CD8-positive, alpha-beta memory T cell (primary cell): ENCODE measurements at places on chromosomes 16 and 17.

- DNase-seq: no peak
Observed at GRCh38 chr17:52420555-52421078, 262.1 kb upstream of the CA10 start.

- no peak for DNase-seq
Observed at GRCh38 chr17:60455378-60455777, 33.1 kb downstream of the CHCT1 start.

GRCh38 chr17:64393000-64393402, 2.3 kb upstream of the PECAM1 start:
- peak; percentile 24 for DNase-seq

DNA sequence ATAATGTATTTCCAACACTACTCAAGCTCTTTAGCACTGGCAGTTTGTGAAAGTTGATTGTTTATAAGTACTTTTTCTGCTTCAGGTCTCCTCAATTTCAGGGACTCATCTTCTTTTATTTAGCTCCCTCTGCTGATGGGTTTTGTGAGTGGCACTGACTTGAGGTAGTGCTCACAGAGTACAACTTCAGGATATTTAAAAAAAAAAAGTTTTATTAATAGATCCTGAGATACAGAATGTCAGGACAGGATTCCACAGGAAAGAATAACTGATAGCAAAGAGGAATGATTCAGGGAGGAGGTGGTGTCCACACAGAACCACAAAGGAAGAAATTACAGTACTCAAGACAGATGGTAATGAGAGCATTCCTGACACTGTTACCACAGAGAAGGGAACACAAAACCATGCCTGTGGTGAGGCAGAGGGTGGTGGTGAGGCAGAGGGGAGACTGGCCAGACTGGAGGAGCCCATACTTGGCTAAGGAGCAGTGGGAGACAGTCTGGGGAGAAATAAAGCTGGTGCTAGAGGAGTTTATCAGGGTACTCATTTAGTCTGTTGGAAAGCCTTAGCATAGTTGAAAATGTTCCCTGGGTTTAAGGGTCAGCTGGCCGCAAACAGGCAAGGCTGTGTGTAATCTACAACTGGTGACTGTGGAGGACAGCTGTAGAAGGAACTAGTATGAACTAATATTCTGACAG, 63.7 kb downstream of the SPAG9 start:
- DNase-seq: no peak

GRCh38 chr16:78805556-78805955, 706.1 kb downstream of the WWOX start:
- DNase-seq: no peak

- DNase-seq: no peak
Observed at GRCh38 chr17:48236681-48237134, 129.1 kb downstream of the SNX11 start.

DNA sequence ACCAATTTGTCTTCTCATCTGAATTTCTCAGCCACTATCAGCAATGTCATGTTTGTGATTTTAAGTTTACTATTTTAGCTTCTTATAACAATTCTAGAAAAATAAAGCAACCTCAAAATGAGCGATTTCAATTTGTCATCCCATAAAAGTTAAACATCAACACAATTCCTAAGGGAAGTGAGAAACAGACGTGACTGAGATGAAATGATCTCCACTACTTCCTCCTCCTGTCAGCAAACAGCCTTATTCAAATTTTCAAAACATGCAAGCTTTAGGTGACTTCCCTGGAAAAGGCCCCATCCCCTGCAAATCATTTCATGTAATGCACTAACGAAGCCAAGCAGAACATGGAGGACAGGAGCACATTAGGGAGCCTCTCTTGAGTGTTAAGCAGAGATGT, 64.9 kb downstream of the ZNF652 start:
- no peak for DNase-seq

GRCh38 chr17:1143573-1143972, 36.2 kb downstream of the ABR start:
- no peak for DNase-seq

DNA sequence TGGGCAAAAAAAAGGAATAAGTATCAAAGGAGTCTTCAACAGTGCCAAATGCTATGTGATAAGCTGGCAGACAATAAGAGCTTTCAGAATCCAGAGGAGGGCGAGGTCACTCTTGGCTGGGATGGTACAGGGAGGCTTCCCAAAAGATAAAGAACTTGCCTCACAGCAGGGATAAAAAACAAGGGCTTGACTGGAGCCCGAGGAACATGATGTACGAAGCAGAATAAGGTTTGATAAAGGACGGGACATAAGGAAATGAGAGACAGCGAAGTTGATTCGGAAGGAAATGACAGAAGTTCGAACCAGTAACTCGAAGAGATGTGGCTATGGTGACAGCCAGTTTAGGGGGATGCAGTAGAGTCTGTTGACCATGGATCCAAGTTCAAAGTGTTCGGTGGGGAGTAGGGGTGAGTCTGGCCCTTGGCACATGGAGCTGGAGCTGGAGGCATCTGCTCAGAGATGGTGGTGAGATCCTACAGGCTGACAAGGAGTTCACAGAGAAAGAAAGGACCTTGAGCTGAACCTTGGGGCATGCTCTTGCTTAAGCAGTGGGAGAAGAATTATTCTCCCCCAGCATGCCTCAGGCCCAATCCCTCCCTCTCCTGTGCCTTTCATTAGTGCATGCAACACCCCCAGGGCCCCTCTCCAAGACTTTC, 137.6 kb upstream of the RCVRN start:
- DNase-seq: no peak

DNA sequence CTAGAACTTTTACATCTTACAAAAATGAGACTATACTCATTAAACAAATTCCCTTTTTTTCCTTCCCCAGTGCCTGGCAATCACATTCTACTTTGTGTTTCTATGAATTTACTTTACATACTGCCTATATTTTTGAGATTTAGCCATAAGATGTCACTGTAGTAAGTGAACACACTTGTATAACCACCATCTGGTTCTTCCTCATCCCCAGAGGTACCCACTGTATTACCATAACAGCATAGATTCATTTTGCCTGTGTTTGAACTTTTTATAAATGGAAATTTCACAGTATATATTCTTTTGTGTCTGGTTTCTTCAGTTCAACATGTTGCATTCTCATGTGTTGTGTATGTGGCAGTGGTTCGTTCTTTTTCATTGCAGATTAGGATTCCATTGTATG, 15.8 kb downstream of the CYB5B start:
- no peak for DNase-seq

GRCh38 chr16:49632086-49632794, 223.7 kb downstream of the ZNF423 start:
- DNase-seq: no peak

DNA sequence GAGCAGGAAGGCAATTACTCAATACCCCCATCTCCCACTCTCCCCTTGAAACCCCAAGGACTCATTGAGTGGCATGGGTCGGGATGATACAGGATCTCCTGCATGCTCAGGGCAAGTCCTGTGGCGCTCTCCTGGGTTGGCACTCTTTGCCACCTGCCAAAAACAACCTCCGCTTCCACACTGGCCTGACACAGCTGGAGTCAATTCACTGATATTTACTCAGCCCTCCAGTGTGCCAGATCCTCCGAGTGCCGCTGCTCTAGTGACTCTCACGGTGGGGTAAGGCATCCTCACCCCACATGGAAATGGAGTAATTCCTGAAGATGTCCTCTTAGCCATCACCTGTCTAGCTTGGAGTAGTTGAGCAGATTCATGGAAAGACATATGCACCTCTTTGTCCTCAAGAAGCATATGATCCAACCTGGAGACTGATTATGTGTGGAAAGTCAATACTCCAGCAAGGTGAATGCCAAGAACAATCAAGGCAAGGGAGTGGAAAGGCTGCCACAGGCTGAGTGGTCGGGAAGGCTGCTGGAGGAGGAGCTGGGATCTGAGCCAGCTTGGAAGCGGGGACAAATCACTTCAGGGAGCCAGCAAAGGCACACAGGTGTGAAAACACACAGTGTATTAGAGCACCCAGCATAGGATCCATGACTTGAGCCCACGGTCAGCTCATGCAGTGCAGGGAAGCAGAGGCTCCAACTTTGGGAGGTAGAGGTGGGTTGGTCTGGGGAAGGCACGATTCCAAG, 12.6 kb upstream of the GOSR2 start:
- no peak for DNase-seq

GRCh38 chr17:9237661-9238301, 216.5 kb downstream of the NTN1 start:
- no peak for DNase-seq
